Common myeloid progenitor, CD34-positive (primary cell): ENCODE measurements at places on chromosomes 4 and X.

DNA sequence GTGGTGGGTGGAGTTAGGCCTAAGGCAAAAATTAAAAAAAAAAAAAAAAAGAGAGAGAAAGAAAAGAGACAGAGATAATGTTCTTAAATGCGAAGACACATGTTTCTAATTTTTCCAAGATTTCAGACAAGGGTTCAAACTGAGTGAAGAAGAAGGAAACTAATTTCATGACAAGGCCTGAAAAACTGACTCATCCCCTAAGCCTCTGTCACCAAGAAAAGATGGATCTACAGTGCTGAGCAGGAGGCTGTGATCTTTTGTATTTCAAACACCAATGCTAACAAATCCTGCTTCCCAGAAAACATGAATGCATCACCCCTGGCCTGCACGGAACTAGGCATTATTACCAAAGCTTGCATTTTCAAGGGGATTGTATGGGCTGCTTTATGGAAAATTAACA, 75.3 kb downstream of the PPARGC1A start:
- no peak for DNase-seq

GRCh38 chr4:609400-610050, 15.8 kb upstream of the PDE6B start:
- DNase-seq = no peak

DNA sequence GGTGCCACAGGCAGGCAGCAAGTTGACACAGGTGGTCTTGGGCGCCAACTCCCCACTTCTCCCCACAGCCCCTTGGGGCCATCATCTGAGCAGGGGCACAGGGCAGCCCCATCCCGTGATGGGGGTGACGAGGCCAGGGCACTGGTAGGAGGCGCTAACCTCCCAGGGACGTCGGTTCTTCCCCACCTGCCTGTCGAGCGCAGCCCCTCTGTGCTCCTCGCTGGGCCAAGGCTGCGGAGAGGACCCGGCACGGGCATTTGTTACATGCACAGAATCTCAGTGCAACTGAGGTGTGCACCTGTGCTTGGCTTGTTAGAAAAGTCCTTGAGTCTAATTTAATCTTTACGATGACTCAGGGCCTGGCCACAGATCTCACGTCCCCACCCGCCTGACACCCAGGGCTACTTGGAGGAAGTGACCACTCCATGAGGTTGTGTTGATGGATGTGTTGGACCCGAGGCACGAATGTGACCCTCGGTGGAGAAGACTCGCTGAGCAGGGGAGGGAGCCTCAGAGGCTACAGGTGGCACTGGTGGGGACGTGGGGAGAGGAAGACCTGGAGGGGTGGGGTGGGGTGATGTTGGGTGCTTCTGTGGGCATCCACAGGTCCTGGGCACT, 3.1 kb upstream of the SH3TC1 start:
- DNase-seq = no peak

DNA sequence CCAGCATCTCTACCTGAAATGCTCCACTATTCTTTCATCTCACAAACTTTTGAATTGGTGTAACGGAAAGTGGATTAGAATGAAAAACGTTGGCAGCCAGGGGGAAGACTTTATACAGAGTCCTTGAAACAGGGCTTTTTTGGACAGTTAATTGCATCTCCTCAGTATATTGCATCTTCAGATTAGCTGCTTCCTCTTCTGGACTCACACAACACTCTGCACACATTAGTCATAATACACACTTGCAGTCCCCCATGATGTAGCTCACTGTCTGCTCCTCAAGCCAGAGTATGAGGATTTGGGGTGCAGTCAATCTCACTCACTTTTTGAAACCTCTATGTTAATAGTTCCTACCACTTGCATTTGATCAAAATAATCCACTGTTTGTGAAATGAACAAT, 101.0 kb downstream of the ADGRA3 start:
- no peak for DNase-seq

- DNase-seq = no peak
Observed at GRCh38 chrX:45822124-45822523, 621.4 kb upstream of the DIPK2B start.

DNA sequence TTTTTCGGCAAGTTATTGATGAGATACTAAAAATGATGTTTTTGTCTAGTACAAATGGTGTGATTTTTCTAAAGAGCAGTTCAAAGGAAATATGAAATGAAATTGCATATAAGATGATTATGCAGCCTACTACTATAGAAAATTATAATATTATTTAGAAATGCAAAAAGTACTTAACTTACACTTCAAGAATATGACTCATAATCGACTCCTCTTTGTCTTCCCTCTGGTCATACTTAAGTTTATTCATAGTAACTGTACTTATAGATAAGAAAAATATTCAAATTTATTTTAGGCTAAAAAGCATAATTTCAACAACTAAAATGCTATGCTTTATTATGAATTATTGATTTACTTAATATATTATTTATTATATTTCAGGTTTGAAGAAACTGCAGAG, 33.2 kb downstream of the CEP44 start:
- DNase-seq = no peak

- DNase-seq = peak; percentile 72
Observed at GRCh38 chrX:39936886-39937770, 160.6 kb downstream of the BCOR start.
